Suprapubic skin (tissue), 4 donors: ENCODE measurements at places on chromosomes 6 and 20.

- H3K36me3 ChIP-seq = no peaks in the 10 kb centered on the region
- DNase-seq = no peak
- no peaks in the 10 kb centered on the region for H3K27me3 ChIP-seq
- no peak overlapping the region for H3K4me3 ChIP-seq
Measured at GRCh38 chr6:1029141-1029540, 282.8 kb upstream of the FOXQ1 start.

DNA sequence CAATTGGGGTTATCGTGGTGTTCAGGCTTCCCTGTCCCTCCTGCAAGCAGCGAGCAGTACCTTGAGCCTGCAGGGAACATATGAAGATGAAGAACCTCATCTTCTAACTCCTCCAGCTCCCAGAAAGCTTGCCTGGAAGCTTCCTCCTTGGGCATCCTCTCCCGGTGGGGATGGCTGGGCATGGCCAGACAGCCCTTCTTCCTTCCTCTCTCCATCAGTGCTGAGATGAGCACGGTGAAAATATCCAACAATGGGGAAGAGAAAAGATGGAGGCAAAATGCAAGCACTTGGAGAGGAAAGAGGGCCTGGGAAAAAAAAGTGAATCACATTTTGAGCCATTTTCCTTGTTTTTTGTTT lies 107.7 kb upstream of the FOXA2 start:
- no peak for DNase-seq
- H3K36me3 ChIP-seq = no peaks in the 10 kb centered on the region
- H3K4me3 ChIP-seq = no peak overlapping the region
- H3K27ac ChIP-seq = no peak overlapping the region
- H3K27me3 ChIP-seq = peaks cover 6% of the 10 kb centered on the region
- peaks cover 8% of the 10 kb centered on the region for H3K4me1 ChIP-seq

- no peaks in the 10 kb centered on the region for H3K36me3 ChIP-seq
- H3K4me3 ChIP-seq = no peak overlapping the region
- DNase-seq = no peak
- peaks cover 2% of the 10 kb centered on the region for H3K27me3 ChIP-seq
- no peaks in the 10 kb centered on the region for H3K4me1 ChIP-seq
Measured at GRCh38 chr20:48445827-48446226, 382.0 kb downstream of the PREX1 start.

GRCh38 chr6:134000443-134000842 lies 47.4 kb downstream of the TBPL1 start:
- no peaks in the 10 kb centered on the region for H3K4me1 ChIP-seq
- no peaks in the 10 kb centered on the region for H3K27me3 ChIP-seq
- DNase-seq = no peak

GRCh38 chr6:72769459-72770125 lies 147.7 kb downstream of the KCNQ5 start:
- DNase-seq = no peak
- H3K4me3 ChIP-seq = no peak overlapping the region
- H3K36me3 ChIP-seq = no peaks in the 10 kb centered on the region

DNA sequence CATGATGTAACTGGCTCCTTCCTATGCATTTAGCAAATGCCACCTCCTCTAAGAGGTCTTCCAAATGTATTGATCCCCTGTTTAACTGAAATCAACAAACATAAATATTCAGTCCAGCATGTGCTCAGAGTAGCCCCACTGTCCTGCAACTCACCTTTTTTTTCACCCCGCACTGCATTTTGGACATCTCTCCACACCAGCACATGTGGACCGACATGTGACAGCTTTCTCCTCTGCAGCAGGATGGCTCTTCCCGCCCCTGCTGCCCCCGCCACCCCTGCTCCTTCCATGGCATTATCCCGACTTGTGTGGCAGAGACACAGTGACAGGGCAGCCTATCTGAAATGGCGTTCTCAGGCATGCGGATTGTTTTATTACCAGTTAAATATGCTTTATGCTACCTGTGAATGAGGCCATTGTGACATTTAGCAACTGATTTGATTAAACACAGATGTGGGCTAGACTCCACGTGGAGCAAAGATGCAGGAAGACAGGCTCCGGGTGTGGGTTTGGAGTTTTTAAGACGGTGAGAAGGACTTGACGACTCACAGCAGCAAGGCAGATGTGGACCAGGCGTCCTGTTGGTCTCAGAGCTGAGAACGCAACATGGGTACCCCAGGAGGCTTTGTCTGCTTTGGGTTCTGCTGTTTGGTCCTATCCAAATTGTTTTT lies 161.2 kb downstream of the EYA2 start:
- no peaks in the 10 kb centered on the region for H3K36me3 ChIP-seq
- peaks cover 2% of the 10 kb centered on the region for H3K4me1 ChIP-seq
- H3K4me3 ChIP-seq = no peak overlapping the region
- no peaks in the 10 kb centered on the region for H3K27me3 ChIP-seq
- DNase-seq = no peak

- H3K27ac ChIP-seq = no peak overlapping the region
- H3K27me3 ChIP-seq = no peaks in the 10 kb centered on the region
- H3K36me3 ChIP-seq = no peaks in the 10 kb centered on the region
Measured at GRCh38 chr6:159609652-159610178, 83.3 kb downstream of the SOD2 start.
